ENCODE measurements at places on chromosomes 2 and 18. TPM values are rescaled to one million over a fixed set of nuclear protein-coding genes. Genes with fewer than 3 reads are reported as not detected.

DNA sequence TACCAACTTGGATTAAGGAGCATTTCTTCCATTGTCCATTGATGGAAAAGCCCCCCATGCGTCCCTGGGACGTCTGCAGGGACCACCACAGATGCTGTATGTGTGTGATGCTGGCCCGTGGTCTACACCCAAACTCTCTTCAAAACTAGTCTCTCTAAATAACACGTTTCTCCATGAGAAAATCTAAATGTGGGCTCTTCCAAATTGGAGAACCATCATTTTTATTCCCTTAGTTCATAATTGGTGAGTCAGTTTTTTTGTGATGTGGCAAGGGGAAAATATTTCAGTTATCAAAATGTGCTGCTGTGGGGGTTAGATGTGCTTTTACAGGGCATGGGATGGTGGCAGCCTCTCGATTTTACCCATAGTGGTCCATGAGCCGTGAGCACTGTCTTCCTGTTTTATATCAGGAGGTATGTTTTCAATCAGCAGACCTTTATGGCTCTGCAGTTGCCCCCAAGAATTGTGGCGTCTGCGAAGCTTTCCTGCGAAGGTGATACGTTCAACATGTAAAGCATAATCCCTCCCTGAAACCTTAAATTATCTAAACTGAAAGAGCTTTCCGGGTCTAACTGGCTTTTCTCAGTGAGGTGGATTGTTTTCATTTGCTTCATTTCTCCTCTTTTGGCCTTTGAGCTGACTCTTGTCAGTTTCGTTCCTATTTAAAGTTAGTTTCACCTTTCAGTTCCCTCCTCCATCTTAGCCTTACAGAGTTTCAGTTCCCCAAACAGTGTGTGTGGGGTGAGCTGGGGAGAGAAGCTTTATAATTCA, 78.4 kb downstream of the SETBP1 start:
- DNase-seq: no peak

GRCh38 chr2:96963316-96963715, 23.1 kb downstream of the FAM178B start:
- DNase-seq: peak; percentile 40

GRCh38 chr2:3042601-3043585, 334.7 kb downstream of the EIPR1 start:
- DNase-seq: peak; percentile 6

The MBP gene
- total RNA-seq: 65.2 TPM

The RESP18 gene
- not detected for total RNA-seq

GRCh38 chr18:53886058-53886457, 338.4 kb downstream of the MBD2 start:
- no peak for DNase-seq

- DNase-seq: no peak
These were observed 92.1 kb downstream of the DYM start for GRCh38 chr18:49368161-49368875.

The ACMSD gene
- not detected for total RNA-seq

The PROC gene
- not detected for total RNA-seq

The SERPINB11 gene
- not detected for total RNA-seq

The PAIP2B gene
- total RNA-seq: 1.5 TPM

Measured in SK-MEL-5 (cell line).